Cortex of kidney (tissue), 1 donor: ENCODE measurements at places on chromosomes 5 and 9.

- no peak for DNase-seq
Measured at GRCh38 chr5:79875230-79875629, 115.8 kb downstream of the MTX3 start.

DNA sequence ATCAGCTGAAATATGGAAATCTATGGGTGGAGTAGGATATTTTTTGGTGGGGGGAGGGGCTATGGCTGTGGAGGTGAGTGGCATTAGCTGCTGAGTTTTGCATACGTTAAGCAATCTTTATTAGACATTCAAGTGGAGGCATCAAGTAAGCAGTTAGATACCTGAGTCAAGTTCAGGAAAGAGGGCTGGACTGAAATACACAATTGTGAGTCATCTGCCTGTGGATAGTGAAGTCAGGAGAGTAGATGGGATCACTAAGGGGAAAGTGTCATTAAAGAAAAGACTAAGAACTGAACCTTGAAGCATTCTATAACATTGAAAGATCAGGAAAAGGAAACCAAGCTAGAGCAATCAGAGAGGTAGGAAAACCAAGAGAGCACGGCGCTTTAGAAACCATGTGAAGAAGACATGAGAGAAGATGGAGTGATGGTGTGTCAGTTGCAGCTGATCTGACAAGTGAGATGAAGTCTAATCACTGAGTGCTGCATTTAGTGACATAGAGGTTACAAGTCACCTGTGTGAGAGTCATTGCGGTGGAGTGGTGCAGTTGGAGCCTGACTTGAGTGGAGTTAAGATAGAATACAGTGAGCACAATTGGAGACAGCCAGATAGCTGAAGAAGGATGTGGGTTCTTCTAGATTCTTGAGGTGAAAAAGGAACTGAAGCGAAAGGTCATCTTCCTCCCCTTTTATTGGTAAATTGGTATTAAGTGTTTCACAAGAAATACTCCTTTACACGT, 88.7 kb downstream of the PIP5K1B start:
- no peak for DNase-seq

DNA sequence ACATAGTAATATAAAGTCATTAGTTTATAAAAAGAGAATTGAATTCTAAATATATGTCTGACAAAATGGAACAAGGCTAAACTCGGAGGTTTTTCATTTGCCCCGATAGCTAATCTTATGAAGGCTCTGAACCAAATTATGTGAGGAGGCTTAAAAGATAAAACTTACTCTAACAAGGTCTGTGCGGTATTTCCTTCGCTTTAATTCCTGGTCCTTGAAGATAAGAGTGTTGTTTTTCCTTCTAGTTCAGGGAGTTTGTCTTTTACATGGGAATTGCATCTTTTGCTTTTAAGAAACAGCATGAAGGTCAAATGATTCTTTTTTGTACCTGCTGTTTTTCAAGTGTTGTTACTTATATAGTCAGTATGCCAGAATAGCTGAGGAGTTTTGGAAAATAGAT, 68.2 kb downstream of the UBE2QL1 start:
- DNase-seq, result no peak

GRCh38 chr5:163838738-163839137, 333.3 kb downstream of the MAT2B start:
- no peak for DNase-seq

DNA sequence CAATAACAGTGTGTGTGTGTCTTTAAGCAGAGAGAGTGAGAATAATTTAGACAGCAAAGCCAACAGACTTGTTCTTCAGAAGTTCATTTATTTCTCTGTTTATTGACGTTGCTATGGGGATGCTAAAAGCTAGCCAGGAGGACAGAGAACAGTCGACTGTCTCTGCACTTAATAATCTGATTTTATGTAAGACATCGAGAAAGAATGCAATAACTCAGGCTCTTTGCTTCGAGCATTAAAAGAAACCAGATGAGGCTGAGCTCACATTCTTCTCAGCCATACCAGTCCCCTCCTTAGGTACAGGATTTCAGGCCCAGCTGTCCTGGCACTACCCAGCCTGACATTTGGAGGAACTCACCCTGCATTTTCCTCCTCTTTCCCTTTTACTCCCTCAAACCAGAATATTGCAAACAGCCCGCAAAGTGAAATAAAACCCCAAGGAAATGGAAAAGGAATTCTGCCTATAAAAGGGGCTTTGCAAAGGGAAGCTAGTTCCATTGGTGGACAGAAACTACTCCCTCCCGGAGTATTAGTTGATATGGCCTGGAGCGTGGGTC, 44.5 kb upstream of the DPYSL3 start:
- DNase-seq, result no peak

DNA sequence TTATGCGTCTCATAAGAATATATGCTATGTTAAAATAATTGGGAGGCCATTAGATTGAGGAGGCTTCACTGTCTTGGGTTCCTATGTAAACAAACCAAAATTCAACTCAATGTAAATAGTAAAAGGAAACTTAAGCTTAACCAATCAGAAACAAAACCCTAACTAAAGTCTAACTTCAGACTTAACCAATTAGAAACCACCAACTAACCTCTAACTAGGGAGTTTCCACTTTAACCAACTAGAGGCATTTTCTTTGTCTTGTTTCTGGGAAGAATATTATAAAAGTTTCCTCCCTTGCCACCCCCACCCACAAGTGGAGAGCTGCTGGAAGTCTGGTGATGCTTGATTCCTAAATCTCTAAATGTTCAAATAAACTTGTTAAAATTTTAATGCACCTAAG, 214.5 kb downstream of the SEMA5A start:
- DNase-seq, result no peak
